Peyer's patch (tissue), 4 donors: ENCODE measurements at places on chromosomes 1 and 21. TPM values are rescaled to one million over a fixed set of nuclear protein-coding genes. Genes with fewer than 3 reads are reported as not detected.

The TPTE gene
- not detected for total RNA-seq

DNA sequence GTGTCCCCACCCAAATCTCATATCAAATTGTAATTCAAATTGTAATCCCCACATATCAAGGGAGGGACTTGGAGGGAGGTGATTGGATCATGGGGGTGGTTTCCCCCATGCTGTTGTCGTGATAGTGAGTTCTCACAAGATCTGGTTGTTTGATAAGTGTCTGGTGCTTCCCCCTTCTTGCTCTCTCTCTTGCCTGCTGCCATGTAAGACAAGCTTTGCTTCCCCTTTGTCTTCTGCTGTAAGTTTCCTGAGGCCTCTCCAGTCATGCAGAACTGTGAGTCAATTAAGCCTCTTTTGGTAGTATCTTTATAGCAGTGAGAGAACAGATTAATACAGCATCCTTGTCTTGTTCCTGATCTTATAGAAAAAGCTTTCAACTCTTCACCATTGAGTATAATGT is 6.5 kb upstream of the LRRC39 start:
- H3K4me3 ChIP-seq = no peak overlapping the region
- no peaks in the 10 kb centered on the region for H3K36me3 ChIP-seq
- H3K27me3 ChIP-seq = no peaks in the 10 kb centered on the region
- H3K4me1 ChIP-seq = no peaks in the 10 kb centered on the region

The CFAP45 gene
- not detected for total RNA-seq

GRCh38 chr1:39539252-39539790 is 37.3 kb downstream of the PABPC4 start:
- no peaks in the 10 kb centered on the region for H3K27me3 ChIP-seq
- H3K36me3 ChIP-seq = peaks cover 27% of the 10 kb centered on the region
- no peaks in the 10 kb centered on the region for H3K4me1 ChIP-seq
- H3K27ac ChIP-seq = no peak overlapping the region
- H3K4me3 ChIP-seq = no peak overlapping the region

The AMY1C gene
- total RNA-seq = not detected

The LCE1B gene
- total RNA-seq = not detected

GRCh38 chr1:39926343-39926793 is 24.7 kb upstream of the MYCL start:
- DNase-seq = peak; percentile 67
- no peaks in the 10 kb centered on the region for H3K27me3 ChIP-seq
- no peaks in the 10 kb centered on the region for H3K36me3 ChIP-seq
- H3K4me1 ChIP-seq = no peaks in the 10 kb centered on the region

DNA sequence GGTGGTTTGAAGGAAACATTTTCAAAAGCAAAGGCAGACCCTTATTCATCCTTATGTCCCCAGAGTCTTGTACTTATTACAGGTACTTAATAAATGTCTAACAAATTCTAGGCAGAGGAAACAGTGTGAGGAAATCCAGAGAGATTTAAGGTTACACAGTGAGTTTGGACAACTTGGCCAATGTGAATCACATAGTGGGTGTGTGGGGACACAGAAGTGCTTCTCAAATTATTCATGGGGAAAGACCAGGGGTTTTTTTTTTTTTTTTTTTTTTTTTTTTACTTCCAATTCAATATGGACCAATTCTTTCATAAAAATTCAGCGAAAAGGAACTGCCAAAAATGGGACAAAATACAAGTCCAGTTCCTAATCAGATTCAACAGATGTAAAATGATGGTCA is 15.1 kb downstream of the GNG12 start:
- H3K4me3 ChIP-seq = no peak overlapping the region
- H3K27me3 ChIP-seq = no peaks in the 10 kb centered on the region
- no peaks in the 10 kb centered on the region for H3K36me3 ChIP-seq
- H3K27ac ChIP-seq = peak overlapping the region; percentile 88
- DNase-seq = no peak
- H3K4me1 ChIP-seq = peaks cover 4% of the 10 kb centered on the region

The XCL2 gene
- total RNA-seq = 4.6 TPM

GRCh38 chr1:178486100-178487069 is 10.4 kb downstream of the CLEC20A start:
- H3K36me3 ChIP-seq = no peaks in the 10 kb centered on the region
- no peaks in the 10 kb centered on the region for H3K27me3 ChIP-seq
- no peaks in the 10 kb centered on the region for H3K4me1 ChIP-seq
- peak overlapping the region; percentile 41 for H3K4me3 ChIP-seq

The FBLIM1 gene
- 50.3 TPM for total RNA-seq
